ENCODE measurements at places on chromosomes 4 and X.

DNA sequence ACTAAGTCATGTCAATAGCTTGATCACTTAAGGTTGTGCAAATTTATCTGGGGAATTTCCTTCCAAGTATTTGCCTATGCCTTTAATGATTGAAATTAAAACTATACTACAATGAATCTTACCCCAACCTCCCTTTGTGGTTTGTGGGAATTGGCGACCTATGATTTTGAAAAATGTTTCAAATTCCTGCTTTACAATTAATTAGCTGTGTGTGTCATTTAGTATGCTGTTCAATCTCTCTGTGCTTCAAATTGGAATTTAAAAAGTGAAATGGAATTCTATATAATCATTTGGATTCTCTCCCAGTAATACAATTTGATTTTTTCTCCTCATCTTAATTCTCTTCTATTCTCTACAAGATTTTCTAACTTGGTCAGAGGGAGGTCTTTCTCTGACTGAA is 2319.5 kb downstream of the ARAP2 start:
- no peaks in the 10 kb centered on the region for H3K27me3 ChIP-seq
- no peaks in the 10 kb centered on the region for H3K4me1 ChIP-seq
- H3K27ac ChIP-seq, result no peak overlapping the region
- H3K4me3 ChIP-seq, result no peak overlapping the region

DNA sequence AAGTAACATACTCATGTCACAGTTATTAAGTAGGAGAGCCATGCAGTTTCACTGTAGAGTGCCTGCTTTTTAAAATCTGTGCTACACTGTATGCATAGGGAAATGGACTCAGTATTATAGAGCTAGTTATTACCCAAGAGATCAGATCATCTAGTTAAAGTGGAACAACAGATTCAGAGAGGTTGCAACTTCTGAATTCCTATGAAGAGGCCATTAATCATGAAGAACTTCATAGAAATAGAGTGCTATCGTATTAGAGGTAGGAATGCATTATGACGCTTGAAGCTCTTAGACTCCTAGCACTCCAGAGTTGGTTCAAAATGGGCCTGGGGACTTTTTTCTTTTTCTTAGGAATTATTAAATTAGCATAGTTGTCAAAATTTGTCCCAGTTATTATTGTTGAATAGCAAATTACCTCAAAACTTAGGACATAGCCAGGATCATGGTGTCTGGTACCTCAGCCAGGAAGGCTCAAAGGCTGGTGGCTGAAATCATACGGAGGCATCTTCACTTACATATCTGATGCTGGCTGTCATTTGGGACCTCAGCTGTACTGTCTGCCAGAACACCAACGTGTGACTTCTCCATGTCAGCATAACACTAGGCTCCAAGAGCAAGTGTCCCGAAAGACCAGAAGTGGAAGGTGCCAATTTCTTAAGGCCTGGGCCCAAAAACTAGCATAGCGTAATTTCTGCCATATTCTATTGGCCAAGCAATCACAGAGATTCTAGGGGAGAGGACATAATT is 125.7 kb downstream of the STAG2 start:
- H3K27me3 ChIP-seq, result no peaks in the 10 kb centered on the region
- no peak for ATAC-seq

DNA sequence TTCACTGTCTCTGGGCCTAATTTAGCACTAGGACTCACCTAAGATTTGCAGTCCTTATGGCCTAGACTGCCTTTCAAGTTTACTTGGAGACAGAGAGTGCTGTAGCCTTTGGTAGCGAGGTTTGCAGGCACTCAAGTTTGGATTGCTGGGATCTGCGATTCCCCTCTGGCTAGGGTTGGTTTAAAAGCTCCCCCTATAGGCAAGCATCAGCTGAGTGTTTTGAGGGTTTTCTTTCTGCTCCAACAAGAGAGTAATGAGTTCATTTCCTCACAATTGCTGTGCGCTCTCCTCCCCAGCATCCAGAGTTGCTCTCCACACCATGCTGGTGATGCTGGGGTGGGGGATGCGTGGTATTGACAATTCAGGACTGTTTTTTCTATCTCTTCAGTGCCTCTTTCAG is 206.9 kb downstream of the GLUD2 start:
- no peak for ATAC-seq
- no peaks in the 10 kb centered on the region for H3K27me3 ChIP-seq

GRCh38 chr4:41072021-41072777 is 142.1 kb downstream of the APBB2 start:
- H3K4me3 ChIP-seq, result no peak overlapping the region
- H3K36me3 ChIP-seq, result no peaks in the 10 kb centered on the region
- H3K27ac ChIP-seq, result no peak overlapping the region

DNA sequence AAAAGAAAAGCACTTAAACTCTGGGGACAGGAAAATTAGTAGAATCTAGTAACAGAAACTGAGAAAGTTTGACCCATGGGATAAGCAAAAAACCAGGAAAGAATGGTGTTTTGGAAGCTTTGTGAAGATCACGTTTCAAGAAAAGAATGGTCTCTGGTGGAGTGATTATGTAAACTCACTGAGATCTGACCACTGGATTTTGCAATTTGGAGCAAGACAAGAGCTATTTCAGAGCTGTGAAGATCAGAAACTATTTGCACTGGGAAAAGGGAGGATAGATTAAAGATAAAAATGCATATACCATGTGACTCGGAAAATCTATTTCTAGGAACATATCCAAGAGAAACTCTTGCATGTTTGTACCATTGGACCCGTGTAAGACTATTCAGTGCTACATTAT is 4.3 kb downstream of the TMPRSS11D start:
- no peaks in the 10 kb centered on the region for H3K4me1 ChIP-seq
- H3K36me3 ChIP-seq, result no peaks in the 10 kb centered on the region
- H3K4me3 ChIP-seq, result no peak overlapping the region
- H3K27me3 ChIP-seq, result peaks cover 7% of the 10 kb centered on the region
- H3K27ac ChIP-seq, result no peak overlapping the region
- no peak for ATAC-seq

- peaks cover 6% of the 10 kb centered on the region for H3K27me3 ChIP-seq
- no peak overlapping the region for H3K27ac ChIP-seq
- no peaks in the 10 kb centered on the region for H3K4me1 ChIP-seq
- no peak for ATAC-seq
- no peaks in the 10 kb centered on the region for H3K36me3 ChIP-seq
- no peak overlapping the region for H3K4me3 ChIP-seq
Observed at GRCh38 chr4:71570492-71570891, 213.4 kb downstream of the GC start.

DNA sequence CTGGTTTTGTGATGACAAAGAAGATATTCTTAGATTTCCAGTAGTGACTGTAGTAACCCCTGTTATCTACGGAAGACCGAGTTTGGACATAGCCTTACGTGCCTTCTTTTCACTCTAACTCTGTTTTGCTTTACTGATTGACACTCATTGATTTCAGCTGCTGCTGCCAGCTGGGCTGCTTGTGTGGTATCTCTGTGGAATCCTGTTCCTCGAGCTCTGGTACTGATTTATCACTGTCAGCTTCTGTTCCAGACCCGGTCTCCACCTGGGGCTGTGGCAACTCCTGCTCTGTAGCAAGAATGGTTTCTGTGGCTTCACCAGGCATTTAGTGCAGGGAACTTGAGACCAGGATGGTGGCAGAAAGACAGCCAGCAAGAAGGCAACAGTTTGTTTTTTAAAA is 24.6 kb upstream of the LAP3 start:
- no peak overlapping the region for H3K27ac ChIP-seq
- H3K4me3 ChIP-seq, result no peak overlapping the region
- no peaks in the 10 kb centered on the region for H3K4me1 ChIP-seq
- no peak for ATAC-seq
- H3K27me3 ChIP-seq, result peaks cover 3% of the 10 kb centered on the region

- H3K27ac ChIP-seq, result no peak overlapping the region
- no peak overlapping the region for H3K4me3 ChIP-seq
- H3K36me3 ChIP-seq, result no peaks in the 10 kb centered on the region
- H3K27me3 ChIP-seq, result no peaks in the 10 kb centered on the region
Observed at GRCh38 chrX:20362268-20363267, 95.9 kb upstream of the RPS6KA3 start.

DNA sequence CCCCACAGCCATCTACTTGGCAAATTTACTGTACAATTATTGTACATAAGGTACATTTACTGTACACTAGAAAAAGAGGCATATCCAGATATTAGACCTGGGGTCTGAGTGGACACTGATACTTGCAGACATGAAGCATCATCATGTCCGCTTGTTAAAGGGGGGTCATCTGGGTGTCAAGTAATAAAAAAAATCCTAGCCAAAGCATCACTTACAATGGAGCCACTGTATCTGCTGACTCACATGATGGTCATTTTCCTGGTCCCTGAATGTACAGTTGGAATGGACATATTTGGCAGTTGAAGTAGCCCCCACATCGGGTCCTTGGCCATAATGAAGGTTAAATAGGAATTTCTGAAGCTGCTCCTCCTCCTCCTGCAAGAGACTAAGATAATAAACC is 228.8 kb downstream of the THOC2 start:
- peaks cover 2% of the 10 kb centered on the region for H3K27me3 ChIP-seq
- H3K4me3 ChIP-seq, result no peak overlapping the region
- H3K27ac ChIP-seq, result no peak overlapping the region
- ATAC-seq, result no peak
- H3K4me1 ChIP-seq, result no peaks in the 10 kb centered on the region
- no peaks in the 10 kb centered on the region for H3K36me3 ChIP-seq

- no peak overlapping the region for H3K27ac ChIP-seq
- H3K36me3 ChIP-seq, result no peaks in the 10 kb centered on the region
- H3K4me1 ChIP-seq, result no peaks in the 10 kb centered on the region
- no peak overlapping the region for H3K4me3 ChIP-seq
Observed at GRCh38 chr4:119580293-119580692, 48.3 kb downstream of the PDE5A start.

- no peak overlapping the region for H3K4me3 ChIP-seq
- H3K36me3 ChIP-seq, result peaks cover 88% of the 10 kb centered on the region
- H3K27me3 ChIP-seq, result no peaks in the 10 kb centered on the region
Observed at GRCh38 chrX:56738670-56739069, 9.6 kb downstream of the NBDY start.

DNA sequence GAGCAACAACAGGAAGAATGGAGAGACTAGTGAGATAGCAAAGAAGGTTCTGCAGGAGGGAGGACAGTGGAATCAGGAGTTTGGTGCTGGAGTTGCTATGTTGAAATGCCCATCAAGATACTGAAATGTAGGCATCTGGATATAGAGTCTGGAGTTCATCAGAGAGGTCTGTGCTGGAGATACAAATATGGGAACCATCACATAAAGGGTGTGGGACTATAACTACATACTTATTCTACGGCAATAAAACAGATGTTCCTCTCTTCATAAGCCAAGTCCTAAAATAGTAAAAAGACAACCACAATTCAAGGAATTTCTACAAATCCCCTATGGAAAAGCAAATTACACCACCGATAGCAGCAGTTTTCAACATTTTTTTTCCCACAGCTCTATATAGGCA is 1.6 kb downstream of the MED14 start:
- no peak for ATAC-seq
- H3K4me3 ChIP-seq, result peak overlapping the region; percentile 86
- peaks cover 21% of the 10 kb centered on the region for H3K4me1 ChIP-seq
- H3K27me3 ChIP-seq, result no peaks in the 10 kb centered on the region
- H3K36me3 ChIP-seq, result peaks cover 23% of the 10 kb centered on the region

- no peak overlapping the region for H3K4me3 ChIP-seq
- no peaks in the 10 kb centered on the region for H3K4me1 ChIP-seq
- no peak for ATAC-seq
- peaks cover 8% of the 10 kb centered on the region for H3K27me3 ChIP-seq
- no peaks in the 10 kb centered on the region for H3K36me3 ChIP-seq
Observed at GRCh38 chr4:174340714-174341113, 57.0 kb downstream of the CEP44 start.

GRCh38 chr4:93897559-93897958 is 69.0 kb downstream of the ATOH1 start:
- no peaks in the 10 kb centered on the region for H3K4me1 ChIP-seq
- ATAC-seq, result no peak
- no peaks in the 10 kb centered on the region for H3K27me3 ChIP-seq
- H3K36me3 ChIP-seq, result no peaks in the 10 kb centered on the region
- no peak overlapping the region for H3K27ac ChIP-seq
- H3K4me3 ChIP-seq, result no peak overlapping the region

DNA sequence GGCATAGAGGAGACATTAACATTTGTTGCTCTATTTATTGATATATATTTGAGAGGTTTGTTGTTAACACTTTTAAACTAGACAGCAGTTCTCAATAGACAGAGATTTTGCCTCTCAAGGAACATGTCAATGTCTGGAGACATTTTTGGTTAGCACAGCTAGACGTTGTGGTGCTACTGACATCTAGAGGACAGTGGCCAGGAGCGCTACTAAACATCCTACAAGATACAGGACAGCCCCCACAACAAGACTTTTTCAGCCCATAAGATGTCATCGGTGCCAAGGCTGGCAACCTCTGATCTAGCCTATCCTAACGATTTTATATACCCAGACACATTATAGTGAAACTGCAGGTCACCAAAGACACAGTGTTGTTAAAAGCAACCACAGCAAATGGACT is 18.4 kb upstream of the CTSO start:
- H3K36me3 ChIP-seq, result no peaks in the 10 kb centered on the region
- no peak for ATAC-seq
- no peak overlapping the region for H3K27ac ChIP-seq

GRCh38 chr4:48633657-48634056 is 143.6 kb downstream of the ZAR1 start:
- ATAC-seq, result no peak
- H3K4me1 ChIP-seq, result peaks cover 4% of the 10 kb centered on the region
- no peak overlapping the region for H3K4me3 ChIP-seq
- no peaks in the 10 kb centered on the region for H3K27me3 ChIP-seq
- H3K27ac ChIP-seq, result no peak overlapping the region
- H3K36me3 ChIP-seq, result no peaks in the 10 kb centered on the region

DNA sequence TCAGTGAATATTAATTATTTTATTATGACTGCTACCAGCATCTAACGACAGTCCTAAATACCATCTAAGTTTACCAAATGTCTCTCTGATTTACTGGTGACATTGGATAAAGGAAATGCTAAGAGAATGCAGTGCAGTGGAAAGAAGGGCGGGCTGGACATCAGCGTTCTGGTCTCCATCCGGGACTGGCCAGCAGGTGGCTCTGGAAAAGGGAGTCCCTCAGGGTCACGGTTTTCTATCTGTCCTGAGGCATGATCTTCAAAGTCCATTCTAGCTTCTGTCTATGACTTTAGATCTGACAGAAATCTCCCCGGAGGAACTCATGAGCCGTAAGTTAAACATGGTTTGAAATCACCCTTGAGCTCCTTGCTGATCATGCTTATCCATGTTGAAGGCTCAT is 3.3 kb downstream of the TRIM2 start:
- peak overlapping the region; percentile 52 for H3K4me3 ChIP-seq
- H3K36me3 ChIP-seq, result no peaks in the 10 kb centered on the region
- no peak overlapping the region for H3K27ac ChIP-seq
- ATAC-seq, result no peak
- H3K4me1 ChIP-seq, result peaks cover 12% of the 10 kb centered on the region
- H3K27me3 ChIP-seq, result no peaks in the 10 kb centered on the region

DNA sequence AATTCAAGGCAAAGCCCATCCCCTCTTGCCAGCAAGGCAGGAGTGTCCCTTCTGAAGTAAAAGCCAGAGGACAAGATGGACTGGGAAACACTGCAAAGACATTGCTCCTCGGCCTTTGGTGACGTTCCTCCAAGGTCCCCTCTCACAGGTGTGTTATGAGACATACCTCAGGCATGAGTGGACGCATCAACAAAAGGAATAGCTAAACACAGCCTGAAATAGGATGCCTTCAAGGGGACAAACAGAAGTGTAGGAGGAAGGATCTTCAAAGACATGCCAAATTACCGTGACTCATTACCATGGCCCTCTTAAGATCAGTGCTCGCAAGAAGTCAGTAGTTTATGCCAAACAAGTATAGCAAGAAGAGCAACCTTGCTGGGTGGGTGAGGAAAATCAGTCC is 6.0 kb upstream of the IDS start:
- H3K4me1 ChIP-seq, result peaks cover 4% of the 10 kb centered on the region
- no peaks in the 10 kb centered on the region for H3K27me3 ChIP-seq
- ATAC-seq, result no peak
- no peak overlapping the region for H3K27ac ChIP-seq
- no peaks in the 10 kb centered on the region for H3K36me3 ChIP-seq

All from activated T-helper 17 cell treated with anti-CD3 and anti-CD28 coated beads, Interleukin-2, amount 50 U/mL, for 72 hours (primary cell).